ENCODE measurements at places on chromosomes 7 and 10.

- no peak overlapping the region for H3K4me3 ChIP-seq
- no peaks in the 10 kb centered on the region for H3K4me1 ChIP-seq
- no peak for DNase-seq
- H3K36me3 ChIP-seq: no peaks in the 10 kb centered on the region
- H3K27ac ChIP-seq: no peak overlapping the region
Observed at GRCh38 chr7:79735012-79735411, 281.5 kb upstream of the MAGI2 start.

- H3K4me3 ChIP-seq: no peak overlapping the region
- H3K36me3 ChIP-seq: peaks cover 8% of the 10 kb centered on the region
- H3K27ac ChIP-seq: no peak overlapping the region
- no peaks in the 10 kb centered on the region for H3K27me3 ChIP-seq
Observed at GRCh38 chr7:93350338-93350737, 118.2 kb downstream of the VPS50 start.

DNA sequence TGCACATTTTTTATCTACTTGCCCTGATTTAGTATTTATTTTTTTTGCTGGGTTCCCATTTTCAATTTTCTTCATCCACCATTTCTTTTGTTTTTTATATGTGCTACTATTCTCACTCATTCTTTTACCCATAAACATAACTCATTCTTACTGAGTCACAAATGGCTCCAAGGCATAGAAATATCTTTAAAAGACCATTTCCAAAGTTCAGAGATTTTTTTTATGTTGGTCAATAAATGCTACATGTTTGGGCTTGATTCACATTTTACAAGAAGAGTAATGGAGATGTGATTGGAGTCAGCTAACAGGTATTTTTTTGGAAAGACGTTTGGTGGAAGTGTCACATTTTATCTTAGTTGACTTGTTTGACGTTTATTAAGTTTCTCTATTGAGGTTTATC lies 1303.2 kb upstream of the LRRTM3 start:
- H3K27ac ChIP-seq: no peak overlapping the region
- no peak overlapping the region for H3K4me3 ChIP-seq
- no peaks in the 10 kb centered on the region for H3K36me3 ChIP-seq
- no peak for DNase-seq
- H3K27me3 ChIP-seq: no peaks in the 10 kb centered on the region

- no peak overlapping the region for H3K4me3 ChIP-seq
- peaks cover 7% of the 10 kb centered on the region for H3K4me1 ChIP-seq
- no peak for DNase-seq
- no peak overlapping the region for H3K27ac ChIP-seq
- H3K36me3 ChIP-seq: peaks cover 6% of the 10 kb centered on the region
Observed at GRCh38 chr7:76292213-76292573, 10.3 kb upstream of the HSPB1 start.

DNA sequence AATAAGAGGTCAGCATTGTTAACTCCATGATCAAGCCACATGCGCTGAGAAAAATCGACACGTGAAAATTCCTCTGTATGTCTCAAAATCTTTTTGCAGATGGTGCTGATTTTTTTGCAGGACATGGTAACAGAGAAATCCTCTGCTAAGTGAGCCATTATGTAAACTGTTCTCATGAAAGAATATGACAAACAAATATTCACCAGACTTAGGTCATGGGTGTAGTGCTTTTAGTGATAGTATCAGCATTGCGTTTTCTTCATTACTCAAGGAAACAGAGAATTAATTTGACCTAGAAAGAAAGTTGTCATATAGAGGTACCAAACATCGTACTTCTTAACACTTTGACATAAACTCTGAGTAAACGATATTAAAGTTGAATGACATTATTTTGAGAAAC lies 34.7 kb downstream of the ADRB1 start:
- DNase-seq: no peak
- H3K4me1 ChIP-seq: peaks cover 5% of the 10 kb centered on the region
- H3K36me3 ChIP-seq: no peaks in the 10 kb centered on the region
- H3K4me3 ChIP-seq: no peak overlapping the region
- H3K27ac ChIP-seq: peak overlapping the region; percentile 77

DNA sequence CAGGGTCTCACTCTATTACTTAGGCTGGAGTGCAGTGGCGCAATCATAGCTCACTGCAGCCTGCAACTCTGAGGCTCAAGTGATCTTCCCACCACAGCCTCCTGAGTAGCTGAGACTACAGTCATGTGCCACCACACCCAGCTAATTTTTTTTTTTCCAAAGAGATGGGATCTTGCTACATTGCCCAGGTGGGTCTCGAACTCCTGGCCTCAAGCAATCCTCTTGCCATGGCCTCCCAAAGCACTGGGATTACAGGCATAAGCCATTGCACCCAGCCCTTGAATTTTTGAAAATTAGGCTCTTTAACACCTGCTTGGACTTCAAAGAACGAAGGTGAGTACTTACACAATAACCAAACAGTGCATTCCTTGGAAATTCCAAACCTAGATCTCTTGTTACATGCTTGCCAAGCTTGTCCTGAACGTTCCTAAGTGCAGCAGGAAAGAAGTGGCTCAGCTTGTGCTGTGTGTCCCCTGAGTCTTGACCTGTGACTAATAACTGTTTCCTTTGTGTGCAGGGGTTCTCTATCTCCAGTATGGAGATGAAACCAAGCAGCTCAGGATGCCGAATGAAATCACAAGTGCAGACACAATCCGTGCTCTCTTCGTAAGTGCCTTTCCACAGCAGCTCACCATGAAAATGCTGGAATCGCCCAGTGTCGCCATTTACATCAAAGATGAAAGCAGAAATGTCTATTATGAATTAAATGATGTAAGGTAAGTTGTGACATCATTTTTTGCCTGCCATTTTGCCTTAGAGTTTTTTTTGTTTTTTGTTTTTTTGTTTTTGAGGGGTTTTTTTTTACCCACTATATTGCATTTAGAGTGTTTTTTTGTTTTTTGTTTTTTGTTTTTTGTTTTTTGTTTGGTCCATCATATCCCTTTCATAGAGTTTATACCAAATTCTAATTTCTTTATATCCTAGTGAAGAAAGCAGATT lies 223.8 kb downstream of the KIAA1217 start:
- no peaks in the 10 kb centered on the region for H3K4me1 ChIP-seq
- no peaks in the 10 kb centered on the region for H3K27me3 ChIP-seq
- H3K36me3 ChIP-seq: no peaks in the 10 kb centered on the region
- no peak overlapping the region for H3K27ac ChIP-seq
